ENCODE measurements at places on chromosomes 5 and 9.

- DNase-seq = no peak
Measured at GRCh38 chr9:109940561-109940960, 160.6 kb downstream of the PALM2AKAP2 start.

GRCh38 chr5:155066886-155067595 lies 53.5 kb downstream of the KIF4B start:
- DNase-seq = no peak

DNA sequence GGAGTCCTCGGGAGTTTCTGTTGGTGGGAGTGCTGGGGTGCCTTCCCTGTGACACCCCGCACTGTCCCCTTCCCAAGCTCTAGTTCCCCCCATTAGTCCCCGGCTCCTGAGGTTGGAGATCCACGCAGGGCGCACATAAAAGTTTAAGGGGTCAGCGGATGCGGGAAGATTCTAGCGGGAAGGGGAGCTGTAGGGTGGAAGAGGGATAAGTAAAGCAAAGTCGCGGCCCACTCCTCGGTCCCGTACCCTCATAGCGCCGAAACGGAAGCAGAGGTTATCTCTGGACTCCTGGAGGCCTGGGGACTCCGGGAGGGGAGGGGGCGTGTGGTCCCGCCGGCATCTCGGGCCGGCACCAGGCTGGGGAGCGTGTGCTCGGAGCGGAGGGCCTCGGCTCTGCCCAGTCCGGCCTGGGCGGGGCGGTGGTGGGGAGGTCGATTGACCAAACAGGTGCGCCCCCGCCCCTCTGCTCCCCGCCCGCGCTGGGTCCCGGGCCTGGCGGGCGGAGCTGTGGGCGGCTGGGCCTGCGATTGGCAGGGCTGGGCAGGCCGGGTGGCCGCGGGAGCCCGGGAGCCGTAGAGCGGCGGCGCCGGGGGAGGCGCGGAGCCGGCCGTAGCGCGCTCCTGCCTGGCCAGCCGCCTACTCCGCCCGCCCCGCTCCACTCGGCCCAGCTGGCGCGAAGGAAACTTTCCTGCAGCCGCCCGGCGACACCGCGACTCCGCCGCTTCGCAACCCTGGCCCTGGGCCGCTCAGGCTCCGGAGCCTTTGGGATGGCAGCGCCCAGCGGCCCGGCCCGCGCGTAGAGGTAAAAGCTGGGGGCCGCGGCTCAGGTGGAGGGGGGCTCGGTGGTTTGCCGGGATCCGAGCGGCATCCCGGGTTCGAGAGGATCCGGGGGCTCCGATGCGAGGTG lies 52.2 kb upstream of the DAB2IP start:
- no peak for DNase-seq

DNA sequence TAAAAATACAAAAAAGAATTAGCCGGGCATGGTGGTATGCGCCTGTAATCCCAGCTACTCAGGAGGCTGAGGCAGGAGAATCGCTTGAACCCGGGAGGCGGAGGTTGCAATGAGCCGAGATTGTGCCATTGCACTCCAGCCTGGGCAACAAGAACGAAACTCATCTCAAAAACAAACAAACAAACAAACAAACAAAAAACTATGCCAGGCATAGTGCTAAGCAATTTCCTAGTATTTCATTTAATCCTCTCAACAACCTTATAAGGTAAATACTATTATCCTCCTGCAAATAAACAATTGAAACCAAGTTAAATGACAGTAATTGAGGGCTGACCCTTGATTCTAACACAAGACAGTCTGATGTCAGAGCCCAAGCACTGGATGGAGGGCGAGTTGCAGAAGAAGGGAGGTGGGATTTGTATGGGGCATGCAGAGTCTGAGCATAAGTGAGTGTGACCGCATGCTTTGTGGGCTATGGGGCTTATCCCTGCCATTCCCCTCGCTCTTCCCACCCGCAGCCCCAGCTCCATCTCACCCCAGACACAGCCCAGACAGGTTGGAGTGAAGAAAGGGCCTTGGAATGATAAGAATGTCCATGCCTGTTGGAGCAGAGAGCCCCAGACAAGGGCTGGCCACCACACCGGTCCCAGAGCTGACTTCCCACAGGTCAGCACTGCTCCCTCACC lies 24.3 kb upstream of the RPS14 start:
- no peak for DNase-seq

- no peak for DNase-seq
Measured at GRCh38 chr5:115423541-115423940, 121.0 kb downstream of the FEM1C start.

DNA sequence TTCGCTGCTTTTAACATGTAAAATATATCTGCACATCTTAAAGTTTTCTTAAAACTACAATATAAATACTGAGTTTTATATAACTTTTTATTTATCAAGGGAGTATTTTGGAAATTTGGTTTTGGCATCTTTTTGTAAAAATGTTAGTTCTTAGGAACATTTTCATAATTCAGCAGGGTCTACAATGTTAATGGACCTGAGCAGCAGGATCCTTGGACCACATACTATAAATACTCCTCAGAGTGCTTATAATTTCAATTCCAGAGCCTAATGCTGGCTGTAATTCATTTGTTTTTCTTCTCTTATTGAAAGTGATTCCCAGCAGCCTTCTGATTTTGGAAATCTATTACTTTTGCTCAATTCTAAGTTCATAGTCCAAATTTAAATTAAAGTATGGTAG lies 1216.2 kb downstream of the MAT2B start:
- DNase-seq = no peak

DNA sequence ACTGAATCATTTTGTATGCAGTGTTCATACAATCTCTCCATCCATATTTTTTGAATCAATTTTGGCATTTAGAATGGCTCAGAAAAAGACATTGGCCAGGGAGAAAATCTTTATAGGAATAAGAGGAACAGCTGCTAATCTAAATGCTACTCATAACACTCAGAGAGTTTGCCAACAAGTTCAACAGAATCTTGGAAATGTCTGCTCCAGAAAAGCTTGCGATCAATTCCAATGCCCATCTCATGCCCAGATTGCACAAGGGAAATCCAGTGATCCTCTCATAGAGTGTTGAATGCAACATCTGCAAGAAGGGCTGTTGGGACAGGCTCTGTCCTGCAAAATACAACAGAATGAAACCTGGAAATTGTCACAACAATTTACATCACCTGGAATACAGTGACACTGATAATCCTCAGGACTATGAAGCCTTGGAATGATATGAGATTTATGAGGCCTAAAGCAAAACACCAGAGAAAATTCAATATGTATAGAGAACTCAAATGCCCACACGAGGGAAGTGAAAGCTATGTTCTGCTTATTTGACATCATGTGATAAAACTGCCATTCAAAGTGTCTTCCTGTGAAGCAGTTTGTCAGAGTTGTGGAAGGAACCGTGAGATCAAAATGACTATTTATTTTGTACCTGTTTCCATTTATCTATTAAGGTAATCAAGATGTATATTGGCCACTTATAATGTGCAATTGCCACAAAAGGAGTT lies 190.1 kb downstream of the PARP8 start:
- DNase-seq = no peak

DNA sequence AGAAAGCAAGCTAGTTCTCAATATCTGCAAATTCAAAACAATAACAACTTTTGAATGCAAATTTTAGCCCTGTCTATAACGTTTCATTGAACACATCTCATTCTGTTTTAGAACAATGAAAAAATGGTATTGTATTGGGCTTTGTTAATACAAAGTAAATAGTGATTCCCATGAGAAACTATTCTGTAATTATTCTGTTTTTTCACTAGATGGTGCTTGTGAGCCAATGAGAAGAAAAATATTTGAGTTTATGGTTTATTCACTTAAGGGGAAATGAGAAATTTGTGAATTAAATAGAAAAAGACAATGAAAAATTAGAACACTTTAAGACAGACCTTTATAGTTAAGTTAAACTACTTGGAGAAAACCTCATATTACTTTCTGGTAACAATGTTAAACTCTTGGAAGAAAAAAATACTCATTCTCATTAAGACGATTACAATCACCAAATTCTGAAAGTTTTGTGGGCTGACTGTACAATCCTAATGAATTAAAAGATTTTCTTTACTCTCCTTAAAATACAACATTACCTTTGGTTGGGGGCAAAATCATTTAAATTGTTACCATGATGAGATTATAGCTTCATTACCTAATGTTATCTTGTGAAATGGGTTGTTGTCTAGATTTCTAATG lies 127.0 kb downstream of the NNT start:
- DNase-seq = peak; percentile 61

DNA sequence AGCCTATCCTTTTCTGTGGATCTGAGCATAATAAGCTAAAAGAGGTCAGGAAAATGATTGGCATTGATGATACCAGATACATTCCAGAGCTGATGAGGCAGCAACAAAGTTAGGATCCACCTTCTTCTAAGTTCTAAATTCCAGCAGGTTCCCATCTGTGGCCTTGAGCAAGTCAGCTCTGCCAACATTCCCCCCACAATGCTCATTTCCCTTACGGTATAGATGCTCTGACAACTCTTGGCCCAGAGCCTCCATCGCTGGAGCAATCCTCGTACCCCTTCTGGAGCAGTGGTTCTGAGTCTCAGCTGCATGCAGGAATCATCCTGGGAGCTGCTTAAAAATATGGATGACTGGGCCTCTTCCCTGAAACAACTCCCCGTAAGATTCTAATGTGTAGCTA lies 78.1 kb downstream of the MED27 start:
- no peak for DNase-seq

GRCh38 chr9:96612105-96612965 lies 7.3 kb downstream of the CDC14B start:
- DNase-seq = peak; percentile 53

DNA sequence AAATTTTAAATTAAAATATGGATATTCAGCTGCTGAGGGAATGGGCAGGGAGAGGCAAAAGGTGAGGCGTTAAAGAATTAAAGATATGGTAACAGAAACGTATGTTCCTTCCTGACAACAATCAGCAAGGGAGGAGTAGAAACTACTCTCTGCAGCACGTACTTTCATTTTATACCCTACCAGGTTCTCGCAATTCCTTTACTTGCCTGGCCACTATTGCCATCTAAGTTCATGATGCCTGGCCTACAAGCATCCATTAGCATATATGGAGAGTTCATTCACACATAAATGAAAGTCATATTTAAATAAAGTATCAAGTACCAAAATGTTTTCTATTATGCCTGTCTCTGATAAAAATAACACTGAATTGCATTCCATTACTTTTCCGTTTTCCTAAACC lies 125.1 kb downstream of the BNC2 start:
- no peak for DNase-seq

- peak; percentile 21 for DNase-seq
Measured at GRCh38 chr5:90473396-90474234, 956 bp downstream of the MBLAC2 start.

GRCh38 chr9:36532353-36532752 lies 40.3 kb upstream of the MELK start:
- DNase-seq = no peak

GRCh38 chr9:3177936-3178335 lies 334.0 kb upstream of the PUM3 start:
- no peak for DNase-seq

DNA sequence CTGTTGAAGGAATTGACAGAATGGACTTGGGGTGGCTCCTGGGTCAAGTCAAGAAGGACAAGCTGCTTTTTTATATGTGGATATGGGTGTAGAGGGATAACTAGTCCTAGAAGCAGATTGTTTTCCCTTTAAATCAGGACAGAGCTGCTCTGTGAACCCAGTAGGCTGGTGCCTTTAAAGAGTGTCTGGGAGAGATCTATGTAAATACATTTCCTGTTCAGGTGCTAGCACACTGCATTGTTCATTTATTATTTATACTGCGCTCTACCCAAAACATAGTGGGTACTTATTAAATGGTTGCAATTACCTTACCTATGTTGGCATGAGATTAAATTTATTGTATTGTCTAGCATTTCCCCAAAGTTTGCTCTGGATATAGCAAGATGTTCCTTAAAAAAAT lies 86.6 kb upstream of the EQTN start:
- no peak for DNase-seq

DNA sequence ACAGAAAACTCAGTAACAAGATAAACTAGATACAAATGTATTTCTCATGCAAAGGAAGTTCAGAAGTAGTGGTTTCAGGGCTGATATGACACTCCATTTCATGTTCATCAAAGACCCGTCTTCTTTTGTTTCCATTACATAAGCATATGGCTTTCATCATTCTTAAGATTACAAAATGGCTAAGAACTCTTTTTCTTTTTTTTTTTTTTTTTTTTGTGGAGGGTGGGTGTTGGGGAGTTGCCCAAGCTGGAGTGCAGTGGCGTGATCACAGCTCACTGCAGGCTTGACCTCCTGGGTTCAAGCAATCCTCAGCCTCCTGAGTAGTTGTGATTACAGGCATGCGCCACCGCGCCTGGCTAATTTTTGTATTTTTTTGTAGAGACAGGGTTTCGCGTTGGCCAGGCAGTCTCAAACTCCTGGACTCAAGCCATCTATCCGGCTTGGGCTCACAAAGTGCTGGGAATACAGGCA lies 22.0 kb upstream of the PTBP3 start:
- no peak for DNase-seq

- no peak for DNase-seq
Measured at GRCh38 chr5:93892481-93892880, 151.1 kb upstream of the POU5F2 start.

DNA sequence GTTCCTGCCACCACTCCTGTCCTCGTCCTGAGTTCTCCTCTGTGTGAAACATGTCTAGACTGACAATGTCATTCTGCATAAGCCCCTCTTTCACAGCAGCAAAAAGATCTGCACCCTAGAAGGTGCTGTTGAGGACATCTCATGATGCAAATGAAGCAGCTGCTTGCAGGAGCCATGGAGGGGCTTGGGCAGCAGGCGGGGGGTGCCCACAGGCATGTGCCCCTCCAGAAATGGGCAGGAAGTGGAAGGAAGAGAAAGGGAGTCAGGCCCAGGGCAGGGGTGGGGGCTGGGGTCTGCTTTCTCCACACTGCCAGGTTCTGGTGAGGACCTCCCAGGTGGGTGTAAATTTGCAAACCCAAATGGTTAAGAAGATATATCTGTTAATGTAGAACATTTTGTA lies 54.5 kb upstream of the KCNMB1 start:
- no peak for DNase-seq

- DNase-seq = no peak
Measured at GRCh38 chr5:98624145-98624880, 149.2 kb upstream of the RGMB start.

- DNase-seq = peak; percentile 42
Measured at GRCh38 chr5:96527768-96528661, 95.0 kb upstream of the PCSK1 start.

- DNase-seq = no peak
Measured at GRCh38 chr9:73841018-73841417, 656.1 kb upstream of the RORB start.

GRCh38 chr5:32462618-32463017 lies 18.1 kb upstream of the ZFR start:
- peak; percentile 14 for DNase-seq

GRCh38 chr9:129454467-129455067 lies 166.3 kb downstream of the C9orf50 start:
- DNase-seq = no peak

GRCh38 chr5:55578771-55579170 lies 44.0 kb upstream of the PLPP1 start:
- no peak for DNase-seq

All from A673 (cell line).